Cortex of kidney (tissue), 1 donor: ENCODE measurements at places on chromosomes 1 and 21.

DNA sequence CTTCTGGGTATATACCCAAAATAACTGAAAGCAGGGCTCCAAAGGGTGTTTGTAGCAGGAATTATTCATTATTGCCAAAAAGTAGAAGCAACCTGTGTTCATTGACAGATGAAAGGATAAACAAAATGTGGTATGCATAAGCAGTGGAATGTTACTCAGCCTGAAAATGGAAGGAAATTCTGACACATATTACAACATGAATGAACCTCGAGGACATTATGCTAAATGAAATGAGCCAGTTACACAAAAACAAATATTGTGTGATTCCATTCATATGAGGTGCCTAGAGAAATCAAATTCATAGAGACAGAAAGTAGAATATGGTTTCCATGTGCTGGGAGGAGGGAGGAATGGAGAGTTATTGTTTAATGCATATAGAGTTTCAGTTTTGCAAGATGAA is 86.3 kb upstream of the ARTN start:
- no peak for DNase-seq

- no peak for DNase-seq
These were observed 6.0 kb downstream of the TFF1 start for GRCh38 chr21:42360317-42360716.

- no peak for DNase-seq
These were observed 18.2 kb downstream of the PLCH2 start for GRCh38 chr1:2494323-2494693.

- no peak for DNase-seq
These were observed 219.4 kb downstream of the SLC35F3 start for GRCh38 chr1:234123867-234124266.

DNA sequence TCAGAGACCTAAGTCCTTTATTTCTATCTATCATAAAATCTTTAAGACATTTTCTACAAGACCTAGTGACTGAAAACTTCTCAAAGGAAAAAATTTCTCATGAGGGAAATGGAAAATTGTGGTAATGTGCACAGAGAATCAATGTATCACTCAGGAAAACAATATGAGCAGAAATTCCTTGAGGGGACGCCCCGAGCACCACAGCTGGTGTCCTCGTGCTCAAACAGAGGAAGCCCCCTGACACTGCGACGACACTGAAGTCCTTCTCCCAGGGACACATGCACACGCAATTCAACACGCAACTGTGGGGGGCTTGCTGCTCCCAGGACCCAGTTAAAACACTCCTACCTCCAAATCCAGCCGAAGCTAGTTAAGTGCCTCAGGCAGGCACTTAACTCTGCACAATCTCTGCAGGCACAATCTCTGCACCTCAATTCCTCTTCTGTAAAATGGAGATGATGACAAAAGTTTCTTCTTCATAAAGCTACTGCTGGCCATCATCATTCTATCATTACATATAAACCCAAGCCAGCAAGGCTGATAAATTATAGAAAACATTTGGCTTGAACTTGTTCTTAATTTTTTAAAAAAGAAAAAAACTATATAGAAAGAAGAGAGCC is 16.0 kb downstream of the ZBTB17 start:
- DNase-seq: no peak

DNA sequence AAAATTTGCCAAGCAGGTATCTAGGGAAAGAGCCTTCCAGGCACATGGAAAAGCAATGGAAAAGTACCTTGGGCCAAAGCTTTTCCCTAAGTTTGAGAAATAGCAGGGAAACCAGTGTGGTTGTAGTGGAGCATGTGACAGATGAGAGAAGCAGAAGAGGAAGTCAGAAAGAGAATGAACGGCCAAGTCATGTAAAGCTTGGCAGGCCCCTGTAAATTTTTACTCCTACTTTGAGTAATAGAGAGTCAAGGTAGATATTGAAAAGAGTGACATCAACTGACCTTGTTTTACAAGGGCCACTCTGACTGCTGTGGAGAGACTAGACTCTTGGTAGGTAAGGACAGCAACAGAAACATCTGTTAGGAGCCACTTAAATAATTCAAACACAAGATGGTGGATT is 180.9 kb upstream of the PRMT6 start:
- no peak for DNase-seq

- DNase-seq: no peak
These were observed 11.5 kb downstream of the TRIM46 start for GRCh38 chr1:155184835-155185782.

DNA sequence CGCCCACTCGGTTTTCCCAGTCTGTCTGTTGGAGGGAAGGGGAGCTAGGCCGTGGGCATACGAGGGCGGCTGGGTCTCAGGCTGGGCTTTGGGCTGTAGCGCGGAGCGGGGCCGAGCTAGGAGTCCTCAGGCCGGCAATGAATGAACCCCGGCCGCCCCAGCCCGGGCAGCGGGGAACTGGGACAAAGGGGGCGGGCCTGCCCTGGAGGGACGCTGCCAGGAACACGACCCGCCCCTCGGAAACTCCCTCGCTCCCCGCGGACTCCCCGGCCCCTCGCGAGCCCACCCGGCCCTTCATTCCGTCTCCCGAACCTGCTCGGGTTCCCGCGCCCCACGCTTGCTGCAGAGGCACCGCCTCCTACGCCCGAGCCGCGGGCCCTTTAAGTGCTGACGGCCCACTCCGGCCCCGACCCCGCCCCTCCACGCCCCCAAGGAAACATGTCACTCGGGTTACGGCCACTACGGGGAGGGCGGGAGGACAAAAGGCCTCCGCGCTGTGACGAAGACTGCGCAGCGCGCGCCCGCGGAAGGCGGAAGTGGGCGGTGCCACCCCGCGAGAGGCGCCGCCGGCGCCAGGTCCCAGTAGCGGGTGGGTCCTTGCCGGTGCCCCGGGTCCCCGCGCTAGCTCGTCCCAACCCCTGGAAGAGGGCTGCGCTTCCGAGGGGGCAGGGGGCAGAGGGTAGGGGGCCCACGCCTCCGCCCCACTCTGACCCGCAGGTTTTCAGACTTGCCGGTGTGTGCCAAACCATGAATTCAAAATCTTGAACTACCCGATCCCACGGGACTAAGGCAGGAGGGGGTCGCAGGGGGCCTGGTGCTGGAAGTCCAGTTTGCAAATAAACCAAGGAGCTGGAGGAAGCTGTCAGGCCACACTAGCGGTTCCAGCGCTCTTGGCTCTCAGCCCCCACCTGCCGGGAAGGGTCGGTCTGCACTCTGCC is at the start of gene GALE:
Gene GALE (minus strand): TSS at position 355 of the 938 bp plus-strand sequence. CDS start 1,747 bp downstream, outside the sequence.
- peak; percentile 49 for DNase-seq
